ENCODE measurements at places on chromosomes 7 and 10.

DNA sequence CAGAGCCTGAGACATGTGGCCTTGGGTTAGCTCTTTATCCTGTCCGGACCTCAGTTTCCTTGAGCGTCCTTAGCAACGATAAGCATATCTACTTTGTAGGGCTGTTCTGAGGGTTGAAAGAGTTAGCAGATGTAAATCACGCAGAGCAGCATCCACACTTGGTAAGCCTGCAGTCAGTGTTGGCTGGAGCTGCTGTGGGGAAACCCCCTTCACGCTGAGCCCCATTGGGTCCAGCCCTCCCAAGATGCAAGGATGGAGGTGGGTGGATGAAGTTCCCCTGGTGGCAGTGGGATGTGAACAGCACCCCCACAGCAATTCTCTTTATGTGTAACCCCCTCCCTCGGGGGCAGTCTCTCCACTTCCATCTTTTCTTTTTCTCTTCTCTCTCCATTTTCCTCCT lies 109.9 kb downstream of the PLXNA4 start:
- DNase-seq = no peak

DNA sequence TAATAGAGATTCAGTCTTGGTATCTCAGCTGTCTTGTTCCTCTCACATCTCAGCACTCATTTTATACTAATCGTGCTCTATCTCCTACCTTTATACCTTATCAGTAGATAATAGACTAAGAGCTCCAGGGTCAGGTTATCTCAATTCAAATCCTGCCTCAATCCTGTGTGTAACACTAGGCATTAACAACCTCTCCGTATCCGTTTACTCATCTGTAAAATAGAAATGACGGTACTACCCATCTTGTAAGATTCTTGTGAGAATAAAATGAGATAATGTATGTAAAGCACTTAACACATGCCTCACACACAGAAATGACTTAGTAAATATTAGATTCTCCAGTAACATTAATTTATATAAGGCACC lies 622 bp upstream of the P4HA1 start:
- DNase-seq = no peak

- DNase-seq = no peak
These were observed 44.8 kb upstream of the C10orf71 start for GRCh38 chr10:49254150-49254549.

GRCh38 chr10:86219271-86219670 lies 147.3 kb downstream of the GRID1 start:
- DNase-seq = no peak

DNA sequence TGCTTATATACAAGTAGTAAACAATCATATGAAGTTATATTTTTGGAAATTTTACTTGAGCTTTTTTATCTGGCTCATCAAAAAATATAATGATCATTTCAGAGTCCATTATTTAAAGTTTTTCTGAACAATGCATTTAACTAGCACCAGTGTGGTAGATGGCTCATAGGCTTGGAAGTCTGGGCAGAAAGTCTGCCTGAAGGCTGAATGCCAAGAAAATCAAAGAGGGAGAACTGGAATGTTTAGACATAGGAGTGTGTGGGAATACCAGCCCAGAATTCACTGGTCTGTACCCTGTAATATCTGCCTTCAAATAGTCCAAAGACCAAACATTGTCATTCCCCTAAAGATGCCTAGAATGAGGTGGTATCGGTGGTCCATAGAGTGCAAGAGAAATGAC lies 40.3 kb upstream of the ANK3 start:
- DNase-seq = no peak
